Heart left ventricle (tissue), 16 donors: ENCODE measurements at places on chromosomes 13 and 19.
A peak's percentile ranks its signal among the peaks of the same experiment; 100 is the strongest.

GRCh38 chr13:39110518-39111097 lies 72.4 kb downstream of the NHLRC3 start:
- H3K4me3 ChIP-seq, result no peak overlapping the region
- peaks cover 24% of the 10 kb centered on the region for H3K4me1 ChIP-seq
- H3K36me3 ChIP-seq, result no peaks in the 10 kb centered on the region
- no peak for DNase-seq
- H3K27ac ChIP-seq, result peak overlapping the region; percentile 54
- H3K27me3 ChIP-seq, result no peaks in the 10 kb centered on the region

GRCh38 chr13:40974460-40975407 lies 44.4 kb downstream of the ELF1 start:
- H3K4me3 ChIP-seq, result no peak overlapping the region
- DNase-seq, result no peak
- no peaks in the 10 kb centered on the region for H3K27me3 ChIP-seq
- H3K36me3 ChIP-seq, result peaks cover 8% of the 10 kb centered on the region
- no peak overlapping the region for H3K27ac ChIP-seq

- H3K36me3 ChIP-seq, result no peaks in the 10 kb centered on the region
- no peak overlapping the region for H3K27ac ChIP-seq
- no peak overlapping the region for H3K4me3 ChIP-seq
- H3K27me3 ChIP-seq, result peaks cover 13% of the 10 kb centered on the region
- DNase-seq, result no peak
These were observed 16.5 kb downstream of the RXFP2 start for GRCh38 chr13:31755803-31756212.

DNA sequence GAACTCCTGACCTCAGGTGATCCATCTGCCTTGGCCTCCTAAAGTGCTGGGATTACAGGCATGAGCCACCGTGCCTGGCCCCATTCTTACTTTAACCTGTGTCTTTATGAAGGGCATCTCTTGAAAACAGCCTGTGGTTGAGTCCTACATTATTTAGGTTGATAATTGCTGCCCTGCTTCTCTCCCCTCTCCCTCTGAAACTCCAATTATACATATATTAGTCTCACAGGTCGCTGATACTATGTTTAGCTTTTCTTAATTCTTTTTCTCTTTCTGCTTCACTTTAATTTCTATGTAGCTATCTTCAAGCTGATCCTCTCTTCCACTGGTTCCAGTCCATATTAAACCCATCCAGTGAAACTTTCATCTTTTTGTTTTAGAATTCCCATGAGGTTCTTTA lies 75.1 kb downstream of the SLC6A16 start:
- H3K4me1 ChIP-seq, result no peaks in the 10 kb centered on the region
- DNase-seq, result no peak
- no peak overlapping the region for H3K4me3 ChIP-seq
- no peak overlapping the region for H3K27ac ChIP-seq
- no peaks in the 10 kb centered on the region for H3K27me3 ChIP-seq

GRCh38 chr13:32056316-32056715 lies 24.7 kb downstream of the FRY start:
- no peaks in the 10 kb centered on the region for H3K27me3 ChIP-seq
- H3K36me3 ChIP-seq, result no peaks in the 10 kb centered on the region
- no peak overlapping the region for H3K4me3 ChIP-seq
- peaks cover 23% of the 10 kb centered on the region for H3K4me1 ChIP-seq

GRCh38 chr13:30042272-30042671 lies 191.9 kb upstream of the UBL3 start:
- H3K27me3 ChIP-seq, result peaks cover 11% of the 10 kb centered on the region
- no peak for DNase-seq
- no peaks in the 10 kb centered on the region for H3K36me3 ChIP-seq
- no peak overlapping the region for H3K4me3 ChIP-seq
- H3K27ac ChIP-seq, result no peak overlapping the region
- H3K4me1 ChIP-seq, result no peaks in the 10 kb centered on the region
